ENCODE measurements at places on chromosomes 2 and 18.
A peak's percentile ranks its signal among the peaks of the same experiment; 100 is the strongest.

DNA sequence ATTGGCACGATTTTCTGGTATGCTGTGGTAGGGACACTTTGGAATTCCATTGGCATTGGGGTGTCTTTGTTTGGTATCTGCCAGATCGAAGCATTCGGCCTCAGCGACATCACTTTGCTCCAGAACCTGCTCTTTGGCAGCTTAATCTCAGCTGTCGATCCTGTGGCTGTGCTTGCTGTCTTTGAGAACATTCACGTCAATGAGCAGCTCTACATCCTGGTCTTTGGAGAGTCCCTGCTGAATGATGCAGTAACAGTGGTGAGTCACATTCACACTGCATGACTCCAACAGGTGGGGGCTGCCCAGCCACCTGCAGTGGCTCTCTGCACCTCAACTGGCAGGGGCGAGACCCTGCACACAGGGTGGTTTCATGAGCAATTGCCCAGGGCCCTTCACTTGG is 38.4 kb downstream of the SLC9A2 start:
- no peak for DNase-seq

DNA sequence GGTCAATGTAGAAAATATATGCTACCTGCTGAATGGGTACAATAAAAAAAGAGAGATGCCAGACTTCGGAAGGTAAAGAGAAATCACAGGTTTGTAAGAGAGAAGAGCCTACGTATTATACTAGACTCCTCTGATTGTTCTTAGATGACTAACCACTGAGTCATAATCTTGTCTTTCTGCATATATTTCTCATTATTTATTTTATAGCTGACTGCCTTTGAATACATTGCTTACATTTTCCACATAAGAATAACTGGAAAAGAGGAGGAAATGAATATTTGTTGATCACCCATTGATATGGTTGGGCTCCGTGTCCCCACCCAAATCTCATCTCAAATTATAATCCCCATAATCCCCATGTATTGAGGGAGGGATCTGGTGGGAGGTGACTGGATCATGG is 90.3 kb upstream of the RAB27B start:
- DNase-seq, result no peak

GRCh38 chr2:124039762-124040291 is 14.7 kb downstream of the CNTNAP5 start:
- DNase-seq, result no peak

- DNase-seq, result no peak
Observed at GRCh38 chr2:169683054-169683424, 11.2 kb downstream of the CFAP210 start.

- peak; percentile 9 for DNase-seq
Observed at GRCh38 chr18:58321986-58322385, 278.0 kb downstream of the NEDD4L start.

DNA sequence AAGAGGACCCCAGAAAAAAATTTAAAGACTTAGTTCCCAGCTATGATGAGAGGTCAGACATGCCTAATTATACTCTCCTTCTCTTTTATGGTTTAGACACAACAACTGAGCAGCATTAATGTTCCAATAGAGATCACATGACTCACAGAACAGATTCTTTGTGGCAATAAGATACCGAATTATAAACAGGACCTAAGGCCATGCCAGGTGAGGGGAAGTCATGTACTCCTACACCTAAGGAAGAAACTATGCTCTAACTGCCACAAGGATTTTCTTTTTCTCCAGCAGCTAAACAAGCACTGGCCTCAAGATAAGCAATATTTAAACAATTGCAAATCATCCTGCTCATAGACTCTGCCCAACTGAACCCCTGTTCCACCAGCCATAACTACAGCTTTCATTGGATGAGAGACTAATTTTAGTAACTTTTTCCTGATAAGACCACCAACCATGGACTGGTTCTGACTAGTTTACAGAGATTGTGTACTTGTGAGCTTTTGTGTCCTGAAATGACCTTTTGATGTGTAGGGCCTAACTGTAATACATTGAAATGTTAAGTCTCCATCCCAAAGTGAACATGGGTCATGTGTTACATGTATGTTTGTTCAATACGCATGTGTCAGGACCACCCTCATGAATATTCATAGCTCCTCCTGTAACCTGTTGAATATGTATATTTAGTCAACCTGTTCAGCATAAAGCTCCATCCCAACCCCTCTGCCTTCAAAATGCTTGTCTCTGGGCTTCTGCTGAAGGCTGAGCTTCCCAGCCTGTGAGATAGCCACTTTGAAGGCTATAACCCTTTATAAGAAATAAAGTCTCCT is 21.6 kb upstream of the NFE2L2 start:
- DNase-seq, result no peak

GRCh38 chr2:28276076-28276618 is 116.5 kb upstream of the FOSL2 start:
- DNase-seq, result no peak

DNA sequence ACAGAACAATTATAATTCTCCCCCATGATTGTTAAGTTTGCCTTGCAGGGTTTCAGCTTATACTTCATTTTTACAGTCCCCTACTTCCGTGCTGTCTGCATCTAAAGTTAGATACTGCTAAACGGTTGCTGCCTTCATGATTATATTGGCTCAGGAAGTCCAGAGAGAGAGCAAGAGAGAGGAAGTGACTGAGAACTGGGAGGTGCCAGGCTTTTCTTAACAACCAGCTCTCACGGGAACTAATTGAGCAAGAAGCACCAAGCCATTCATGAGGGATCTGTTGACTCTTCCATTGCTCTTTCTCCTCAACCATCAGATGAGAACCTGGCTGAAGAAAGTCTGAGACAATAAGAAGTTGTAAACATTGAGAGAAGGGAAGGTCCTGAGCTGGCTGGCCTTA is 125.5 kb upstream of the SIX2 start:
- DNase-seq, result no peak

DNA sequence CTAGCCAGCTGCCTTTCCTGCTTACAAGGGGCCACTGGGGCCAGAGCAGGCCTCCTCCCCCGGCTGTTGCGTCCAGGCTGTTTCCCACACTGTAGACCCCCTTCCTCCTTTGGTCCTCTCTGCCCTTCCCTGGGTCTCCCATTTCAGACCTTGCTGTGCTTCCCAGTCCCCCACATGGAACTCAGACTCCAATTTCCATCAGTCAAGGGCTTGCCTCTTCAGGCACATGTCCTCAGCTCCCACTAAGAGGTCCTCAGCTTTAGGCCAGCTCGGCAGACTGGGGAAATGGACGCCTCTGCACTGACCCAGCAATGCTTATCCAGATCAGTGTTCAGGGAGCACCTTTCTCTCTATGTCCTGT is 98.0 kb upstream of the BZW1 start:
- no peak for DNase-seq

DNA sequence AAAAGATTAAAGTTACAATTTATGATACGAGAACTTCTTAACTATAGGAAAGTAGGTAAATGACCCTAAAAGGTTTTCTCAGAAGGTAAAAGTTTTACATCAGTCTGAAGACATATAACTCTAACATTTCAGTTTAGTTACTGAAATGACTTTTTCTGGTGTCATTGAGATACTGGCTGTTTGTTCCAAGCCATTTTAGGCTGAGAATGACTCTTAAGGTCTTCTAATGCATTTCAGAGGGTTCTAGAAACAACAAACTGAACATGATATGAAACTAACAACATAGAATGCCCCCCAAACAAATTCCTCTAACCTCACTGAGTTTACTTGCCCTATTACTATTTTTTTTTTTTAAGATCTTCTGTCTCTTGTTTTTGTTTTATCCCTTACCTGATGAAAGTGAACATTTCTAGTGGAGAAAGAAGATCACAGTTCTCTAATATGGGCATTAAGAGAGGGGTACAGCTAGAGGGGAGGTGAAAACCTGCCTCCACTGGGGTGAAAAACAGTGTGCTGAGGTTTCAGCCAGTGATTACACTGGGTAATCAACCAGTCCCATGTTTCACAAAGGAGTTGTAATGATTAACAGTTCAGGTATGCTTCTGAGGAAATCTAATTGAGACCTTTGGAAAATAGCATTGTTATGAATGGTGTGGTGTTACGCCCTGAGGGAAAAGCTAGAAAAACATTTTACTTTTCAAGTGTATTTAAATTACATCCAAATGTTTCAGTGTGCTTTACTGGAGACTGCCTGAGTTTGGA is 11.2 kb downstream of the NABP1 start:
- DNase-seq, result no peak
